ENCODE measurements at places on chromosomes 3 and 15.

GRCh38 chr3:98529856-98530459, 1.8 kb upstream of the GPR15 start:
- no peak for DNase-seq

DNA sequence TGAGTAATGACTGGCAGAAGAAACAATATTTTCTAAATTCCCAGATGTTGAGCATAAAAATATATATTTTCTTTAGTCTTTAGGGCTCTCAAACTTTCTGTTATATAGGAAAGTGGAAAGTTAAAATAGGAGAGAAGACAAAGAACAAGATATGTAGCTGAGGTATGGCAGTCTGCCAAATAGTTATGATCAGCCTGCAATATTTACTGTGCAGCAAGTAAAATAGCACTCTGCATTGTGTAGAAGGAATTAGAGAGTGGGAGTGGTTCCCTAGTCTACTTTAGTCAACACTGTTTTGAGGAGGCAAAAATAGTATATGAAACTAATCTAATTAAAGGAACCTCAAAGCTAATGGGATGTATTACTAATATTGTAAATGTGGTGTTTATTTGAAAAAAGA, 978.1 kb upstream of the ALCAM start:
- DNase-seq: no peak

DNA sequence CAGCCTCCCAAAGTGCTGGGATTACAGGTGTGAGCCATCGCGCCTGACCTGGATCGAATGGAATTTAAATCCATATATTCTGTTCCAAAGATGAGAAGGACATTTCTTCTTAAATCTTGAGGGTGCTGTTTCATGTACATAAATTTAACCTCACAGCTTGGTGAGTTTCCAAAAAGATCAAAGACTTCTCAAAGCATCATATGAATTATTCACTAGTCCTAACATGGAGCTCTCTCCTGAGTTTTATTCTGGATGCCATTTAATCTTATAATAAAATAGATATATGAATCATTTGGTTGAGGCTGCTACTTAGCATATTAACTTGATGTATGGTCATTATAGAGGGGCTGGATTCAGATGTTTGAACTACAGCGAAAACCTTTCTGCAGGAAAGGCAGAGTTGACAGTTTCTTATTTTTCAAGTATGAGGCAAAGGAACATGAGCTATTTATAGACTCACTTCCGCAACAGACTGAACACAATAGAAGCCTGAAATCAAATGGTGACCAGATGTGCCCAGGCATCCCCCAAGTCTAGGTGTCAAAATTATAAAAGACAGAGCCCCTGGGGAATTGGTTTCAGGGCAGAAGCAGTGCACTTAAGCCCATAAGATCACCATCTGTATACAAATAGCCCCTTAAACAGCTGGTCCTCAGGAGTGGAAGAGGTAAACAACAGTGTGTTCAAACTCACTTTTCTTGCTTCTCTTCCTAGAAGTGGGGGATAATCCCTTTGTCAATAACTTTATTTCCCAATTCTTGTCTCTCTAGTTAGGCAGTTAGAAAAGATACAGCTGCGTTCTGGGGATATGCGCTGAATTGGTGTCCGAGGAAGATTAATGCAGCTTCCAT, 29.7 kb downstream of the STARD9 start:
- no peak for DNase-seq

- DNase-seq: peak; percentile 73
Observed at GRCh38 chr3:168248383-168249204, 152.9 kb upstream of the GOLIM4 start.

DNA sequence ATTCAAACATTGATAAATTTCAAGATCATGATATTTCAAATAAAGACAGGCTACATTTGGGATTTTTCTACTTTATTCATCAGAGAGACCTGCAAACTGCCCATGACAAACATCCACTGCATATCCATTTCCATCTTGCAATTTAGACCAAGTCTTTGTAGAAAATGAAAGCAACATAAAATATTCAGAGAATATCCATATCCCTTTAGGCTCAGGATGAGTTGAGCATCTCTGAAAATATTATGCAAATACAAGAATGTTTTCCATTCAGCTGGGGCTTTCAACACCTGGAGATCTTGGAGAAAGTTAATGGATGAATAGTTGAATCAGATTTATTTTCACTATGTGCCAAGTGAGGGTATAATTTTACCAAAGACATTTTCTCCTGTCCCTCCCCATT, 103.4 kb downstream of the TUSC7 start:
- DNase-seq: no peak

GRCh38 chr15:101027273-101027901, 108.2 kb downstream of the LRRK1 start:
- DNase-seq: peak; percentile 58

DNA sequence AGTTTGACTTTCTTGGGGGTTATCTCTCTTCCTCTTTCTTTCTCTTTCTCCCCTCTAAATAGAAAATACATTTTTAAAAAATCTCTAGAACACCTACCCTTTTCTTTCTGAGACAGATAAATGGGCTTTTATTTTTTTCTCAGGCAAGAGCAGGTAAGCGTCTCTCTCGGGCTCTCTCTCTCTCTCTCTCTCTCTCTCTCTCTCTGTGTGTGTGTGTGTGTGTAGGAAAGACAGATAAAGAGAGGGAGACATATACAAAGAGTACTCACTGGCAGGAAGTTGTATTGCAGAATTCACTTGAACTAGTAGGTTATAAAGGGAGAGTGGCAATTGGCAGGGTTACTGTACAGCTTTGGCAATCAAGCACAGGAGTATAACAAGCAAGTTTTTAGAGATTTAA, 118.1 kb upstream of the LSAMP start:
- DNase-seq: no peak

- no peak for DNase-seq
Observed at GRCh38 chr3:105653166-105653565, 215.6 kb downstream of the CBLB start.

DNA sequence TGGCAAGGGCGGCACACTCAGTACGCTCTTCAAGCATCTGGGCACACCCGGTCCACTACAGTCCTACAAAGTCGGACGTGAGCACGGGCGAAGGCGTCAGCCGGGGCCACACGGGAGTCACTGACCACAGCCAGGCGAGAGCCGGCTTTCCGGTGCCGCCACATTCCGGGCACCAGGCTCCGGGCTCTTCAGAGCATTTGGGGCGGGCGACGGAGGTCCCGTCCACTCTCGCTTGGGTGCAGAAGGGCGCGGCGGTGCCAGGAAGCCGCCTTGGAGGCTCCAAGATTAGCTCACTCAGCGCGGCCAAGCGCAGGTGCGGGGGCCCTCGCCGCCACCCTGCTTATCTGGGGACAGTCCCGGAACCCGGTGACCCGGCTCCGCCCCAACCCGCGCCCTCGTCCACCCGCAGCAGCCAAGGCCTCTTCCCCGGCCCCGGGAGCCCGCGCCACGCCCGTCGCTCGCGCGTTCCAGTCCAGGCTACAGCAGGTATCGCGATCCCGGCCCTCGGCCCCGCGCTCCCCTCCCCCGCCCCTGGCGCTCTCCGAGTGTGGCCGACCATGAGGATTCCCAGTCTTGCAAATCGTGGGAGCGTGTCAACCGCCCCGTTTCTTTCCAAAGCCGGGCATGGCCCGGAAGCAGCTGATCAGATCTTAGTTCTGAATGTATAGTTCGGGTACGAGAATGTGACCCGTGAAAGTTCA, at the start of gene ADPRH:
TSS of gene ADPRH (plus strand) at position 127 of the 701 bp plus-strand sequence. CDS start 2,678 bp downstream, outside the sequence.
- peak; percentile 97 for DNase-seq

- DNase-seq: no peak
Observed at GRCh38 chr3:72969766-72970165, 26.8 kb upstream of the PPP4R2 start.

DNA sequence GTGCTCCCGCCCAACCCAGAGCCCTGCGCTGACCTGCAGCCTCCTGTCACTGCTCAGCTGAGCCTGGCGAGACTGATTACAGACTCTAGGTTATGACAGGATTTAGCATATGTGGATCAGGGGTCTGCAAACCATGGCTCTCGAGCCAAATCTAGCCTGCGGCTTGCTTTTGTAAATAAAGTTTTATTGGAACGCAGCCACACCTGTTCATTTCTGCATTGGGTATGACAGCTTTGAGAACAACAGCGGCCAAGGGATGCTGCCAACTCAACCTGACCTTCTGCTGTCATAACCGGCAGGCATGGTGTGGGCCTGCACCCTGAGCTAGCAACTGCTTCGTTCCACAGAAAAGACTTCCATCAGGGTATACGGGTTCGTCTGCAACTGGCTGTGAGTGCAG, 50.5 kb upstream of the IQSEC1 start:
- no peak for DNase-seq

DNA sequence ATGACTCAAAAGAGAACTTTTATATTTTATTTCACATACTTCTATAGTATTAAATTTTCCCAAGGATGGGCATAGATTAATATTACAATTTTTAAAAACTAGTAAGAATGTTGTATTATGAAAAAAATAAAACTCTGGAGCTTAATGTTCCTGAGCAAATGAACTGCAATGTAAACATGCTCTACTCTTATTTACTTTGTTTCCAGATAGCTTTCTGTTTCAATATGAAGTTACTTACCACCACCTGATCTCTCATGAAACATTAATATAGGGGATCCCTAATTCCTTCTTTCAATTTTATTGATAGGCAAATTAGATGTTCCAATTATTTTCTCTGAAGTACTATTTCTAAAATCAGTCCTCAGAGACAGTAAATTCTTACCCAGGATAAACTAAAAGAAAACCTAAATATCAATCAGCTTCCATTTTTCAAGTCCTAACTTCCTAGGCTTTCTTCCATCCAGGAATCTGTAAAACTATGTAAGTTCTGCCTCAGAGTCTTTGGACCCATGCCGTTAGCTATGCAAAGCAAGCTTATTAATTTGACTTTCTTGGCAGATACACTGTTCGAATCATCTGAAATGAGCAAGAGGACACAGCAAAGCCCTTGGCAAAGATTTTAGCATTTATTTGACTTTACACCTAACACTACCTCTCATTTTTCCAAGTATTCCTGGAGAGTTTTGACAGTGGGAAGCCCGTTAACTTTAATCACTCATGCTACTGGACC, 93.2 kb downstream of the PLCH1 start:
- DNase-seq: no peak

Measured in upper lobe of right lung (tissue), 1 donor.